ENCODE measurements at places on chromosomes 7 and 10.

- no peak for DNase-seq
These were observed 982 bp downstream of the PGAM1 start for GRCh38 chr10:97426776-97427570.

DNA sequence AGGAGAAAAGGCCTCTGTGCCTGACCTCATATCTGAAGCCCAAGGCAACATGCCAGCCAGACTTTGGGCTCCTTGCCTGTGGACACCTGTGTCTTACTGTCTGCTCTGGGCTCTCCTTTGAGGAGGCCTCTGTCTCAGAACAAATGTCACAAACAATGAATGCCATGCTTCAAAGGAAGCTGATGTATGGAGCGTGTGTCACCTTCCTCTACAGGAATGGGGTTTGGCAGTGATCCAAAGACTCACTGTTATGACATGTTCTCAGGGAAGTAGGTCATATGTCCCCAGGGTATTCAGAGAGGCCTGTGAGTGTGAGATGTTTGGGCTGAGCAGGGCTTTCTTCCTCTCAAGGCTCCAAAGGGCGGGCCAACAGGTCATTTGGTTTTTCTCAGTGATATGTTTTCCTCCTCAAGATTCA lies 38.4 kb downstream of the PTPRE start:
- no peak for DNase-seq

GRCh38 chr7:108102671-108103312 lies 27.4 kb downstream of the LAMB4 start:
- DNase-seq: no peak

DNA sequence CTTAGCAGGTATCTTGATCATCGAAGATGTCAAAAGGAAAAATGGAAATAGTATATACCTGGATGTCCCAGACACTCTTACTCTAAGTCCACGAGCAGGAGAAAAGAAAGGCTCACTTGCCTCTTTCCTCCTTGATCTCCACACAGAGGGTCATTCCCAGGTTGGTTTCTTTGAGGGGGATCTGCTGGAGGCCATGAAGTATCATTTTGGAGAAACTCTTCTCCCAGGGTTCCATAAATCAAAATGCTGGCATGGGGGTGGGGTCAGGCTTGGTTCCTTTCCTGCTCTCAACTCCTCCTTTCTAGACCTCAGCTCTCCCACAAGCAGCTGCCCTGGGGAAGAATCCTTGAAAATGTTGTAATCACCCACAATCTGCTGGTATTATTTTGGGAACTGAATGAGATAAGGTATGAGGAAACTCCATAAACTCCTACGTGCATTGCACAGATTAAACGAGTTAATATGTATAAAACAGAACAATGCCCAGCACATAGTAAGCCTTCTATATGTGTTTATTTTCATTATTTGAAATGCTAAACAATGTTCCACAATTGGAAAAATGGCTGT lies 54.4 kb downstream of the PRKCQ start:
- no peak for DNase-seq

DNA sequence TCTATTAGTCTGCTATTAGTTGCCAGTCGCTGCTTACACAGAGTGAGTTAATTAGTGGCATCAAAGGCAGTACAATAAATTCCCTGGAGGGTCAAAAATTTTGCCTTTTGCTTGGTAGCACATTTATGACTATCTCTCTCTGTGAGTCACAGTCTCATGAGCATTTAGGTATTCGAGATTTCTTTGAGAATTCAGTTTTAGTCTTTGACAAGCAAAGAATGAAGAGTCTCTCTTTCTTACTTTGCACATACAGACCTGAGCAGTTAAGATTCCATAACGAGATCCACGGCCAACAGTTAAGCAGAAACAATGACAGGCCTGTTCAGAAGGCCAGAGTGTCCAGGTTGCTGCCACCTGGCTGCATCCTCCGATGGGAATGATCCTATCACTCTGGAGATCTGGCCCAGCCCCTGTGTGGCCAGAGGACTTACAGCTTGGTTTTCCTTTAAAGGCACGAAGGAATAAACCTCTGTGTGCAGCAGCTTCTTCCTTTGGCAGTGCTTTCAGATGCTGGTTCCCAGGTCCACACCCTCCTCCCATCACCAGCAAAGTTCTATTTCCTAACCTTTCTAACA lies 80.6 kb downstream of the GLI3 start:
- DNase-seq: peak; percentile 57

DNA sequence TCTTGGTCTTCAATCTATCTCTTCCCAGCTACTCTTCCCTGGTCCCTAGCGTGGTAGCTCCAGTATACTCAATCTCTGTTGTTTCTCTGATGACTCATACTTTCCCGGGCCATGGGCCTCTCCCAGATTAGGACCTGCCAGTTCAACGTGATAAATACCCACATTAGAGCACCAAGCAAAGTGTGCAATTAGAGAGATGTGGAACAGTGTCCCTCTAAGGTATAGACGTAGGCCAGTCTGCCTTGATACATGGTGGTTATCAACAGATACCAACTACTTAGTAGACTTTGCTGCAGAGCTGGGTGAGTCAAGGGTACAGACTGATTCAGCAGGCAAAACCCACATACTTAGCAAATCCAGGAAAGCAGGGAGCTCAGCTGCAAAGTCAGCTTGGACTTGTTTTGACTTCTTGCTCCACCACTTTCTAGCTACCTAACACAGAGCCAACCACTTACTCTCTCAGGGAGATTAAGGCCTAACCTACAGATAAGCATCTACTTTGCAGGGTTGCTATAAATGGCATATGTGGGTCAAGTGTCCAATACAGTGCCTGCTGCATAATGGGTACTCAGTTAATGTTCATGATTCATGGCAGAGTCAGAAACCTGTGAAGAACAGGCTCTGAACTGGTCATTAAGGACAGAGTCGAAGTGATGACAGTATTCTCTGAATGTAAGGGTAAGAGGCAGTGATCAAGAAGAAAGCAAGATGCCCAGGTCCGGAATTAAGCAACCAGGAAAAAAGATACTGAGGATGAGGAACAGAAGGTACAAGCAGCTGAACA lies 176.1 kb downstream of the CHN2 start:
- no peak for DNase-seq

DNA sequence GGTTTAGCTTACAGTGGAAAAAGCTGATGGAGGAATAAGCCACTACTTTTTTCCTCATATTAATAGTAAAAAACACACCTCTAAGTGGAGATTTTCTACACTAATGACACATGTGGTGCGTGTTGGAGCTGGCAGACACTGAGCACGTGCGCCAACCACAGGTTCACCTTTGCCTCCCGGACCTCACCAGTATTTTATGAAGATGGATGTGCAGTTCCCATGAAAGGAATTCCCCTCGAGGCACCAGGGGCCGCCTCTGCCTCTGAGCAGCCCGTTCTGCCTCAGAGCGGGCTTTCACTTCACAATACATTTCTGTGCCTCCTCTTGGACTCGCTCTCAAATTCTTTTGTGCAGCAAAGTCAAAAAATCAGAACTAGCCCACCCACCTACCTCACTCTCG lies 477.5 kb upstream of the ADARB2 start:
- no peak for DNase-seq

- no peak for DNase-seq
These were observed 42.6 kb upstream of the FAM133B start for GRCh38 chr7:92632791-92633190.

- DNase-seq: no peak
These were observed 65.3 kb downstream of the HGF start for GRCh38 chr7:81704595-81704994.

DNA sequence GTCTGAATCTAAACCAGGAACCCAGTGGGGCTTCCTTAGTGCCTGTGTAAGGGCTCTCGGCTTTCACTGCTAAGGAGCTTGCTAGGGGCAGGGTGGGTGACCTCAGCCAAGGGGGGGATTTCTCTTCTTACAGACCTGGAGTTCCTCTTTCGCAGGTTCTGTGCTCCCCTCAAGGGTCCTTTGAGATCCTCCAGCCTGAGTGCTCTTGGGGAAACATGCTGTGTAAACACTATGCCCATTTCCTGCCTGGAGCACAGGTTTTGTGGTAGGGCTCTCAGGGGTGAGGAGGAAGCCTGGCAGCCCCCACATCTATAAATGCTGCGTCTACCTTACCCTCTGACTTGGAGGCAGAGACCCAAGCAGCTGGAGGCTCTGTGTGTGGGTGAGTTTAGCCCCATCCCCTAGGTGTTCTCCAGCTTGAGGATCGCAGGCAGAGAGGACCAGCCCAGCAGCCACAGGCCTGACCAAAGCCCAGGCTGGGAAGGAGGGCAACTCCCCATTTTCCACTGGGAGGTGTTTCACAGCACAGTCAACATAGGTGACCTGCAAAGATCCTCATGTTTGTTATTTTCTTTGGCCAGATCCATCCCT lies at the start of gene SFTPA1:
TSS of gene SFTPA1 (plus strand) at position 339 of the 591 bp plus-strand sequence. CDS start 887 bp downstream, outside the sequence.
- no peak for DNase-seq

- no peak for DNase-seq
These were observed 21.8 kb upstream of the TECTB start for GRCh38 chr10:112261281-112261822.

DNA sequence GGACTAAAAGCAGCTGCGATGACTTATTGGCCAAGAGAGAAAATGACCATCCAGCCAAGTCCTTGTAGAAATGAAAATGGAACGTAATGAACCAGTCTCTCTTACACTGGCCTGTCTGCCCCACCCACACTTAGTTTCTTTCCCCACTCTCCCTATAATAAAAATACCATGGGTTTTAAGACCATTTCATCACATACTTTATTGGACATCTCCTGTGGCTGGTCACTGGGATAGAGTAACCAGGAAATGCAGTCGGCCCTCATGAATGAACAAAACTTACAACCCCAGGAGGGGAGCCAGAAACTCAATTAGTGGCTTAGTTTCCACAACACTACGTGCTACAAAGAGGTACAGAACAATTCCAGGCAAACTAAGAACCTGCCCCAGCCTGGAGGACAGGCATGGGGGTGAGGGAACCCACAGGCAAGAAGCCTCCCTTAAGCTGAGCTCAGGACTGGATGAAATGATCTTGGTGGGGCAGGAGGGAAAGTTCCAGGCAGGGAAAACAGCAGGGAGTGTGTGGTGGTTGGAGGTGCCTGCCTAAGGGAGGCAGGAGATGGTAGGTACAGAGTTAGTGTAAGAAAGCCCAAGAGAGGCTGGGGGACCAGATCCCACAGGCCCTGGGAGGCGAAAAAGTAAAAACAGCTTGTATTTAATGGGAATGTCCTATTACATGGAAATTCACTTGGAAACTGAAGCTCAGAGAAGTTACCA lies 29.6 kb downstream of the MKI67 start:
- DNase-seq: no peak

GRCh38 chr7:128703609-128704241 lies 31.6 kb downstream of the GARIN1A start:
- no peak for DNase-seq

DNA sequence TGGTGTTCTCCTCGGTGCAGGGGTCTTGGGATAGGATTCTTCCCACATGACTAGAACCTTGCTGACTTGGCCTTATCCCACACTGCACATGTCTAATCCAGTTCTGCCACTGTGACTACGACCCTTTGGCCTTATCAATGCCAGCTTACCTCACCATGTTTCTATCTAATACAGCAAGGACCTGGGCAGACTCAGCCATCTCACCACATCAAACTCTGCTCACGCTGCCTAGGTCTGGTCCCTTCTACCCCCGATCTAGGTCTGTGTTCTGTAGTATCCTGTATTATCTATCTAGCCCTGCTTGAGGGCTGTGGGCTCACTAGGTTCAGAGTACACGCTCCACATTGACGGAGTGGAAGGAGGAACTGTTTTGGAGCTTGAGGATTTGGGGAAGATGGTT lies 282.4 kb downstream of the HPSE2 start:
- no peak for DNase-seq

GRCh38 chr10:84428711-84429110 lies 100.3 kb downstream of the CCSER2 start:
- no peak for DNase-seq

DNA sequence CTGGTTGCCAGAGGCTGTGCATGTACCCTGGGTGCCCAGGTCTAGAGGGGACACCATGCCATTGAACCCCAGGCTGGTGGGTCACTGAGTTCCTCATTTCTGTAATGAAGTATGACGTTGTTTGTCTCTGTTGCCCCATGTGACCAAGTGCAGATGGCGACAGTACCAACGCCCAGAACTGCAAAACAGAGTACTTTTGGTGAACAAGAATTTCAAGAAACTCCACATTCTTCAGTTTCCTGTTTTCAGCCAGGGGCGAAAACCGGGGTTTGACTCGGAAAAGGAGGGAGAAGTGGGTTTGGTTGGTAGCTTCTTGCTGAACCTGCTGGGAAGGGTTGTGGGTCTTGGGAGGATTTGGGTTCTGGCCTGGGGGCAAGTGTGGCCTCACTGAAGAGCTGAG lies 18.2 kb downstream of the CYP17A1 start:
- DNase-seq: no peak

DNA sequence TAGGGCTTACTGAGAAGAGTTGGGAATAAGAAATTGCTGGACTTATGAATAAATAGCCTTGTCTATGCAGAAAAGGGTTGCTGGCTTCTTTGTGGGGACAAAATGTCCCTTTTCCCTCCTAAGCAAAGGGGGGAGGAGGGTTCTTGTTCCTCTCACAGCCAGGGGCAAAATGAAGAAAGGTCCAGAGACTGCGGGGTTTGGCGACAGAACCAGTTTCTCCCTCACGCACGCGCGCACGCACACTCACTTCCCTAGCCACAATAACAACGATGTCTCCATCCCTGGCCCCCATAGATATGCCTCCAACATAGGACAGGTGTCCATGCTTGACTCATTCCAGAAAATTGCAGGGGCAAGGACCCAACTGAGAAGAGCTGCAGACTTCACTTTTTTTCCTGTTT lies 3.3 kb downstream of the ZMIZ1 start:
- DNase-seq: no peak

GRCh38 chr7:37318541-37318940 lies 130.1 kb downstream of the ELMO1 start:
- DNase-seq: no peak

GRCh38 chr7:66083677-66084076 lies 8.1 kb downstream of the ASL start:
- DNase-seq: no peak

GRCh38 chr10:84179059-84179710 lies 5.6 kb downstream of the GPR15LG start:
- DNase-seq: peak; percentile 57

DNA sequence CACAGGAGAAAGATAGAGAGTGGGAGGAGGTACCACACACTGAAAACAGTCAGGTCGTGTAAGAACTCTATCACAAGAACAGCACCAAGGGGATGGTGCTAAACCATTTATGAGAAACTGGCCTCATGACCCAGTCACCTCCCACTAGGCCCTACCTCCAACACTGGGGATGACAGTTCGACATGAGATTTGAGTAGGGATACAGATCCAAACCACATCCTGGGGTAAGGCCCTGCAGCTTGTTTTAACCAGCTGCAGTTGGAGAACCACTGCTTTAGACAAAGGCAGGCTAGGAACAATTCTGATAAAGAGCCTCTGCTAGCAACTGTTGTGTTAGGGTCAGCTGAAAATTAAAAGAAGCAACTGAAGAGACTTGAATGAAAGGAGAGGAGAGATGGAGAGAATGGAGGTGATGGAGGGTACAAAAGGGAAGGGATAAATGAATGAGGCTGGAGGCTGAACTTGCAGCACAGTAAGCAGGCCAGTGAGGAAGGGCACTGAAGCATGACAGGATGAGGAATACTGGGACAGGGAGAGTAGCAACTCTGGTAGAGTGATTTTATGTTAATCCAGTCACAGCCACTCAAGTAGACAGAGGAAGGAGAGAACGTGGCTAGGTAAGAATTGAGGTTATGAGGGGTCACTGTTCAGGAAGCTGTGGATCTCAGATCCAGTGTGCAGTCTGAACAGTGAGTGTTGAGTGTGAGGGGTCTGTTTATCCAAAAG lies 23.6 kb downstream of the MEST start:
- DNase-seq: no peak

GRCh38 chr10:97169911-97170693 lies 15.7 kb downstream of the SLIT1 start:
- peak; percentile 80 for DNase-seq

- no peak for DNase-seq
These were observed 62.5 kb downstream of the SGMS1 start for GRCh38 chr10:50561266-50561665.
